ENCODE measurements at places on chromosomes 11 and 22.
A peak's percentile ranks its signal among the peaks of the same experiment; 100 is the strongest.

DNA sequence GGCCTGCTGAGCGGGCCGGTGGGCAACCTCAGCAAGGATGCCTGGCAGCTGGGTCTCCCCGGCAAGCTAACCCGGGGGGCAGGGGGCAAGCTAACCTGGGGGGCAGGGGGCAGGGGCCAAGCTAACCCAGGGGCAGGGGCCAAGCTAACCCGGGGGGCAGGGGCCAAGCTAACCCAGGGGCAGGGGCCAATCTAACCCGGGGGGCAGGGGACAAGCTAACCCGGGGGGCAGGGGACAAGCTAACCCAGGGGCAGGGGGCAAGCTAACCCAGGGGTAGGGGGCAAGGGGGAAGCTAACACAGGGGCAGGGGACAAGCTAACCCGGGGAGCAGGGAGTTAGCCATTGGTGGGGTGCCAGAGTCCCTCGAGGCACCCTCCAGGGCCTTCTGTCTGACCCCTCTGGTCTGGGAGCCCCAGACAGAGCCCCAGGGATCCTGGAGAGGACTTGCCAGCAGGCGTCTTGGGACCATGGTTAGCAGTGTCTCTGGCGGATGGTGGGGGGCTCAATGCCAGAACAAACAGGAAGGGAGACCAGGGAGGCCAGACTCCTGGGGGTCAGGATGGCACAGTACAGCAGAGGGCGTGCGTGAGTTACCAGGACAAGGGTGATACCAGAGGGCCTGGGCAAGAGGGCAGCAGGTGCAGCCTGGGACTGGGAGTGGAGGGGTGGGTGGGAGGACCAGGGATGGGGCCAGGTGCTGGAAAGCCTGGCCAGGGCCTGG lies 16.1 kb downstream of the IGF2 start:
- H3K27ac ChIP-seq: no peak overlapping the region
- H3K4me3 ChIP-seq: no peak overlapping the region
- H3K27me3 ChIP-seq: peaks cover 13% of the 10 kb centered on the region

- H3K36me3 ChIP-seq: peaks cover 9% of the 10 kb centered on the region
- H3K27me3 ChIP-seq: no peaks in the 10 kb centered on the region
- no peaks in the 10 kb centered on the region for H3K4me1 ChIP-seq
- no peak overlapping the region for H3K27ac ChIP-seq
- H3K4me3 ChIP-seq: no peak overlapping the region
- no peak for DNase-seq
Observed at GRCh38 chr22:29654882-29655281, 51.4 kb downstream of the NF2 start.

DNA sequence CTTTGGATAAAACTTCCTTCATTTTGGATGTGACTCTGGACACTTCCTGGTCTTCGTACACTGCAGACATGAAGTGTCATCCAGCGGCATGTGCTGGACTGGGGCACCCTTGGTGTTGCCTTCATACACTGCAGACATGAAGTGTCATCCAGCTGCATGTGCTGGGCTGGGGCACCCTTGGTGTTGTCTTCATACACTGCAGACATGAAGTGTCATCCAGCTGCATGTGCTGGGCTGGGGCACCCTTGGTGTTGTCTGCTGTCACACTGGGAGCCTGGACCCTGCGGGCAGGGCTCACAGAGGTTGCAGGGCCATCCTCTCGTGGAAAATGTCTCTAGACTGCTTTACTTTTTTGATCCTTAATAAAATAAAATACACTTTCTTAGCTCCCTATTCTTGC lies 771.4 kb downstream of the BRD1 start:
- no peak for DNase-seq
- H3K27ac ChIP-seq: no peak overlapping the region
- no peaks in the 10 kb centered on the region for H3K36me3 ChIP-seq
- peaks cover 7% of the 10 kb centered on the region for H3K27me3 ChIP-seq
- H3K4me1 ChIP-seq: no peaks in the 10 kb centered on the region

DNA sequence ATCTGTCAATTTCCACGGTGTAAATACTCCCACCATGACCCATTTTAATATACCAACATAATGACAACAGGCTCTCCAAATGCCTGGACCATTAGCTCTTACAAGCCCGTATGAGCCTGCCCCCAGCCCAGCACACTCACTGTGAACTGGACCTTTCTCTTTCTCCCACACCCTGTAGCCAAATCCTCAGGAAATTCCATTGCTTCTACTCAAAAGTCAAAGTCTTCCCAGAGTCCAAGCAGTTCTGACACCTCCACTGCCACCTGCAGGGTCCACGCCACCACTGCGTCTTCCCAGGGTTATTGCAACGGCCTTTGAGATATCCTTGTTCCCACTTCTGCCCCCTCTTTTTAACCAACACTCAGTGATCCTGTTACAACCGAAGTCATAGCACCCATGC lies 110.1 kb upstream of the ASPHD2 start:
- H3K36me3 ChIP-seq: no peaks in the 10 kb centered on the region
- peaks cover 8% of the 10 kb centered on the region for H3K27me3 ChIP-seq
- no peak overlapping the region for H3K4me3 ChIP-seq
- DNase-seq: peak; percentile 9
- no peak overlapping the region for H3K27ac ChIP-seq

DNA sequence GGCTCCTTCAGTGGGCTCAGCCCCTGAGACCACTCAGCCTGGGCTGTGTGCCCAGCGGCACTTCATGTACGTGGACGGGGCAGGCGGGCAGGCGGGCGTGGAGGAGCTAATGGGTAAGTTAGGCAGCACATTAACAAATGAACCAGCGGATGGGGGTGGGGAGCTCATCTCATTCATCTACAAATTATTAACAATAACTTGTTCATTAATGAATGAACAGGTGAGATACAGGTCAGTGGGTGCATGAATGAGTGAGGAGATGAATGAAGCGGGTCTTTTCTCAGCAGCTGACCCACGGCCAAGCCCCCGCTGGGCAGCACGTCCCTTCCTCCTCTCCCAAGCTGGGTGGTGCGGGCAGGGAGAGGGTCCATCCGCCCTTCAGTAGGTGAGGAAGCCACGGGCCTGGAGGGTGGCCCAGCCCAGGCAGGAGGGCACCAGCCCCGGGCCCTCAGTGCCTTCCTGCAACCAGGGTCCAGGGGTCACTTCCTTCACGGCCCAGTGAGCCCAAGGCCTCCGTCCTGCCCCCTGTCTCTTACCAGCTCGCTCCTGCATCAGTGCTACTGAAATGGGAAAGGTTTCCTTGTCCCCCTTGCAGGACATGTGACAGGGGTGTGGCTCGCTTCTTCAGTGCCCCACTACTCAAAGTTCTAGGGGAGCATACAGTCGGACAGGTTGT lies 60.5 kb upstream of the KCNQ1OT1 start:
- H3K36me3 ChIP-seq: peaks cover 2% of the 10 kb centered on the region
- no peaks in the 10 kb centered on the region for H3K27me3 ChIP-seq
- no peak overlapping the region for H3K4me3 ChIP-seq
- peak; percentile 2 for DNase-seq

DNA sequence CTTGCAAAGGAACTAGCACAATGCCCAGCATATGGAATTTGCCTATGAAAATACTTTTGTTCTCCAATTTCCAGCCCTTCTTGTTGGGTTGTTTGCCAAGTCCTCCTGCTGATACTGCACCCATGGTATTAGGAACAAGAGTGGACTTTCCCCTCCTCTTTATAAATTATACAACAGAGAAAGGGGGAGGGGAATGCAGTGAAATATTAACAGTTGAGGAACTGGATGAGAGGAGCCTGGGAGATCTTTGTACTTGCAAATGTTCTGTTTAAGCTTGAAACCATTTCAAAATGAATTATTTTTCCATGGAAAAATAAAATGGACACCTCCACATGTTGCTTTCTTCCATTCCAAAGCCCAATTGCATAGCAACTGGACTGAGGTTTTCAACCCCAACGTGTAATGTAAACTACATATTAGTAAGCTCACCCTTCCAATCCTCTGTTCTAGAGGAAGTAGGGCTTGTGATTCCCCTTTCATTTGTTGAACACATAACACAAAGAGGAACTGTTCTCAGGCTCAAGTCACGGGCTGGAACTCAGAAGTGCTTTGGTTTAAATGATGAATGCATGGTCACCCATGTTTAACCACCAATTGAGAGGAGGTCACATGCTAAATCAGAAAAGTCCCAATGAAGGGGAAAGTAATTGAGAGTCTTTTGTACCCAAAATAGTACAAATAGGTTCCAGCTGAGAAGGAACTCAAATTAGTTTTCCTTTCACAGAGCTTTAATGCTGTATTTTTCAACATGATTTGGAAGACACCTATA lies 66.2 kb upstream of the ZC3H12C start:
- no peaks in the 10 kb centered on the region for H3K4me1 ChIP-seq
- H3K27ac ChIP-seq: no peak overlapping the region
- H3K4me3 ChIP-seq: no peak overlapping the region
- peaks cover 4% of the 10 kb centered on the region for H3K27me3 ChIP-seq
- no peak for DNase-seq

GRCh38 chr11:2767801-2768200 lies 68.0 kb upstream of the KCNQ1OT1 start:
- peaks cover 5% of the 10 kb centered on the region for H3K36me3 ChIP-seq
- no peaks in the 10 kb centered on the region for H3K27me3 ChIP-seq
- DNase-seq: no peak
- peaks cover 3% of the 10 kb centered on the region for H3K4me1 ChIP-seq
- H3K27ac ChIP-seq: no peak overlapping the region
- no peak overlapping the region for H3K4me3 ChIP-seq

- H3K36me3 ChIP-seq: no peaks in the 10 kb centered on the region
- peaks cover 24% of the 10 kb centered on the region for H3K4me1 ChIP-seq
- DNase-seq: peak; percentile 46
- no peaks in the 10 kb centered on the region for H3K27me3 ChIP-seq
- H3K4me3 ChIP-seq: no peak overlapping the region
- H3K27ac ChIP-seq: no peak overlapping the region
Observed at GRCh38 chr11:123103326-123103980, 41.5 kb upstream of the HSPA8 start.

- peaks cover 27% of the 10 kb centered on the region for H3K4me1 ChIP-seq
- H3K27me3 ChIP-seq: no peaks in the 10 kb centered on the region
- no peak overlapping the region for H3K27ac ChIP-seq
- H3K36me3 ChIP-seq: peaks cover 8% of the 10 kb centered on the region
- DNase-seq: peak; percentile 2
Observed at GRCh38 chr22:24411256-24412004, 16.0 kb upstream of the ADORA2A start.

DNA sequence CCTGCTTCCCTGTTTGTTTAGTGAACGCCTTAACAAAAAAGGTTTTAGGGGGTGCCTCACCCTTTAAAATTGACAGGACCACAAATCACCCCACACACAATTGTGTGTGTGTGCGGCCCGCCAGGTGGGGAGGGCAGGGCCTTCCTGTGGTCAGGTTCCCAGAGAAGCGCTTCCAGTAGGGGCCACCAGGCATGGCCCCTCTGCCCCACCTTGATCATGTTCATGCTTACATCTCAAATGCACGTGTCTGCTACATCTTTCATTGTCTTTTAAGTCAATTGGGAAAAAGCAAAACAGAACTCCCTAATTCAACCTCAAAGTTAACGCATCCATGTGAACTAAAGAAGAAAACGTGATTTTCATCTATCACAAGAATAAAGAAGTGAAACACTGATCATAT lies 1335.3 kb downstream of the TBC1D22A start:
- H3K4me3 ChIP-seq: no peak overlapping the region
- DNase-seq: no peak
- no peaks in the 10 kb centered on the region for H3K36me3 ChIP-seq
- peaks cover 5% of the 10 kb centered on the region for H3K27me3 ChIP-seq
- peak overlapping the region; percentile 45 for H3K27ac ChIP-seq

DNA sequence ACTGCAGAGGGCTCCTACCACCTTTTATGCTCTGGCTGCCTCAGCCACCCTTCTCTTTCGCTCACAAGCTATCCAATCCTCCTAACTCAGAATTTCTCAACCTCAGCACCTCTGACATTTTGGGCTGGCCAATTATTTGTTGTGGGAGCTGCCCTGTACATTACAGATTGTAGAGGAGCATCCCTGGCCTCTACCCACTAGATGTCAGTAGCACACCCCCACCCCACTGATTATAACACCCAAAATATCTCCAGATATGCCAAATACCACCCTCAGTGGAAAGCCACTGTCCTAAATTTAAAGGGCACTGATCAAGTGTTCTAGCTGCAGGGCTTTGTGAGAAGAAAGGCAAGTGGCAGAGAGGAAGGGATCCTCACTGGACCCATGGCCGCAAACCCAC lies 443.1 kb downstream of the SOX6 start:
- no peak overlapping the region for H3K4me3 ChIP-seq
- no peaks in the 10 kb centered on the region for H3K4me1 ChIP-seq
- H3K36me3 ChIP-seq: no peaks in the 10 kb centered on the region
- H3K27me3 ChIP-seq: no peaks in the 10 kb centered on the region
- no peak overlapping the region for H3K27ac ChIP-seq

DNA sequence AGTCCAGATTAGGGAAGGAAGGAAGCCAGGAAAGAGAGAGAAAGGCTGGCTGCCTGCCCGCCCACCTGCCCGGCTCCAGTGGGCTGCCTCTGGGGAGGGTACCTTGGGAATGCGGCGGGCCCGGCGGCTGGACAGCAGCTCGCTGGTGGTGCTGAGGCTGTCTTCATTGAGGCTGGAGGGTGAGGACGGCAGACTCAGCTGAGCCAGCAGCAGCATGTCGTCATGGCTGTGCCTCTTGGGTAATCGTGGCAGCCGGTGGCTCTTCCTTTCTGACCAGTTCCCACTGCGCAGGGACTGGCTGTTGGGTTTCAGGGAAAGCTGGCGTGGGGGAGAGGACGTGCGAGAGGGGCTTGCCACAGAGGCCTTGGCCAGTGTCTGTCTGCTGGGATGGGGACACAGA lies 32.9 kb downstream of the RPL27A start:
- peaks cover 6% of the 10 kb centered on the region for H3K4me1 ChIP-seq
- H3K36me3 ChIP-seq: no peaks in the 10 kb centered on the region
- no peak for DNase-seq
- H3K4me3 ChIP-seq: no peak overlapping the region

GRCh38 chr22:37098976-37099591 lies 10.4 kb downstream of the TMPRSS6 start:
- H3K4me1 ChIP-seq: peaks cover 38% of the 10 kb centered on the region
- no peak overlapping the region for H3K4me3 ChIP-seq
- H3K27ac ChIP-seq: peak overlapping the region; percentile 64
- peaks cover 11% of the 10 kb centered on the region for H3K27me3 ChIP-seq

DNA sequence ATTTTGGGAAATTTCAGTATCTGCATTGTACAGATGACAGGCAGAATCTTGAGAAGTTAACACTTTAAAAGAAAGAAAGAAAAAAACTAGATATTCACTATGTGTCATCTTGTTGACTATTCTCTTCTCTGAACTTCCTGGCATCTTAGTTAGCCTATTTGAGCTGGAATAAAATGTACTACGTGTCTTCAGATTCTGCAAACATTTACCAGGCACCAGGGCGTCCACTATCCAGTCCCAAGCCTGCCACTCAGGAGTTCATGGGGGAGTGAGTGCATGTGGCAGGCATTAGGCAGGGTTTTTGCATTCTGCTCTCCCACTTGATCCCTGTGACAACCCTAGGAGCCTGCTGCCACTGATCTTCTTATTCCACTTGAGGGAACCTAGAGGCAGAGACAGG lies 25.0 kb downstream of the TIMP3 start:
- no peaks in the 10 kb centered on the region for H3K27me3 ChIP-seq
- peaks cover 3% of the 10 kb centered on the region for H3K4me1 ChIP-seq
- no peak for DNase-seq
- no peak overlapping the region for H3K4me3 ChIP-seq
- no peak overlapping the region for H3K27ac ChIP-seq

Measured in activated CD4-positive, alpha-beta T cell treated with anti-CD3 and anti-CD28 coated beads for 36 hours (primary cell).